Astrocyte (in vitro differentiated cells and primary cell): ENCODE measurements at places on chromosomes 7 and 10.

DNA sequence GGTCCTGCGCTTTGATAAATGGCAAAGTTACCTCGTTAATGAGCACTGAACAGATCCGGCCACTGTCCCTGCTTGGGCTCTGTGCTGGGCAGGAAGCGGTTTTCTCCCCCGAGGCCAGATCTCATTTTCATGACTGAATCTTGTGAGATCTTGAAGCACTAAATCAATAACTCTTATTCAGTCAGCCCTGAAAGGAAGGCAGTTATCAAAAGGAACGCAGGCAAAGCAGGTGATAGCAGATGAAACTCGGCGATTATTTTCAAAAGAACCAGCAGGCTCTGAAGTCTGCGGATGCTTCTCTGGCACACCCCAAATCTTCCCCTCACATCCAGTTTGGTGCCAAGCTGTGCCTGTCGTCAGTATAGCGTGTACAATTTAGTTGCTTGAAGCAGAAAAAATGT is 228.7 kb downstream of the BAMBI start:
- DNase-seq = no peak

DNA sequence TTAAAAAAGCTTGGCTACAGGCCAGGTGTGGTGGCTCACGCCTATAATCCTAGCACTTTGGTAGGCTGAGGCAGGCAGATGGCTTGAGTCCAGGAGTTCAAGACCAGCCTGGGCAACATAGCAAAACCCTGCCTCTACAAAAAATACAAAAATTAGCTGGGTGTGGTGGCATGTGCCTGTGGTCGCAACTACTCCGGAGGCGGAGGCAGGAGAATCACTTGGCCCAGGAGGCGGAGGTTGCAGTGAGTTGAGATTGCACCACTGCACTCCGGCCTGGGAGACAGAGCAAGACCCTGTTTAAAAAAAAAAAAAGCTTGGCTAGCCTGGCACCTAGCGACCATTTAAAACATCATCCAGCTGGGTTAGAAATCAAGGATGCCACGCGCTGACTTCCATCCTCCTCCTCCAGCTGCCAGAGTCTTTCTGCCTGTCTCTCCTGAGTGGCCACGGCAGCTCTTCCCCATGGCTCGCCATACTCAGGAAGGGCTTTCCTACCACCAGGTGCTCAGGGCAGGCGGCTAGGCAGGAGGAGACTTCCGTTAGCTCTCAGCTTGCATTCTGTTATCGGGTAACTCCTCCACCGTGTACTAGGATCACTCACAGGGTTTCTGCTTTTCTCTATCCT is 45.0 kb downstream of the DENND2A start:
- DNase-seq = no peak

DNA sequence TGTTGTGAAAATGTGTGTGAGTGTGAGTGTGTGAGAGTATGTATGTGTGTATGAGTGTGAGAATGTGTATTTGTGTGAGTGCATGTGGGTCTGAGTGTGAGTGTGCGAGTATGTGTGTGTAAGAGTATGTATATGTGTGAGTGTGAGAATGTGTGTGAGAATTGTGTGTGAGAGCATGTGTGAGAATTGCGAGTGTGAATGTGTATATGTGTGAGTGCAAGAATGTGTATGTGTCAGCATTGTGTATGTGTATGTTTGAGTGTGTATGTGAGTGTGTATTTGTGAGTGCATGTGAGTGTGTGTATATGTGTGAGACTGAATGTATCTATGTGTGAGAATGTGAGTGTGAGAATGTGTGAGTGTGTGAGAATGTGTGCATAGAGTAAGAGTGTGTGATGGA is 72.0 kb upstream of the PCBD1 start:
- DNase-seq = no peak

DNA sequence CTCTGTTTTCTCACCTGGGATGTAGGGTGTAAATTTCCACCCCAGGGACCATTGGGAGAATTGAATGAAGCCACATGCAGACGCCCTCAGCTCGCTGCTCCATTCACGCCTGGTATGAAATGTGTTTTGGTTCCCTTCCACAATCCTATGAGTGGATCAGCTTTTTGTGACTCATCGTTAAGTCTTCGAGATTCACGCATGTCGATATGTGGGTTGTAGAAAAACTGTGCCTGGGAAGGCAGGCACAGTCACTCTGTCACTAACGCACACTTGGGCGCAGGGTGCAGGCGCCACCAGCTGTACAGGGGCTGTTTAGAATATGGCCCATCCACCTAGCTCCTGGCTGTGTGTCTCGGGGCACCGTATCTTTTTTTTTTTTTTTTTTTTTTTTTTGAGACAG is 64.2 kb upstream of the SH2B2 start:
- peak; percentile 84 for DNase-seq

- peak; percentile 49 for DNase-seq
These were observed 729 bp downstream of the DNAJB6 start for GRCh38 chr7:157337316-157338149.

- no peak for DNase-seq
These were observed 701.3 kb upstream of the KCND2 start for GRCh38 chr7:119571666-119572065.

GRCh38 chr7:130356121-130356875 is 11.7 kb downstream of the CPA5 start:
- DNase-seq = peak; percentile 99

DNA sequence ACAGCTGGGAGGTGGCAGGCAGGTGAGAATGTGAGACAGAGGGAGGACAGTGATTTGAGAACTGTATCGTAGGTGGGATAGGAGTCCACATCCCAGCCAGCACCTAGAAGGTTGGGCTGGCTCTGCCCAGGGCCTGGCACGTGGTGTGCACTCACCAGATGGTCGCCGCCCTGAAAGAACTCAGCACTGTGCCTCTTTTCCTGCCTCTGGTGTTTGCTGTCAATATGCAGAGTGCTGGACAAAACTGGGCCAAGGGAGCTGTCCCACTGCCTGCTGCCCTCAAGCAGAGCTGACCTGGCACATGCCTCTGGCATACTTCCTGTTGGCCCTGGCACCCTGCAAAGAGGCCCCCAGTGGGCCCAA is 36.8 kb downstream of the CHST3 start:
- DNase-seq = no peak

DNA sequence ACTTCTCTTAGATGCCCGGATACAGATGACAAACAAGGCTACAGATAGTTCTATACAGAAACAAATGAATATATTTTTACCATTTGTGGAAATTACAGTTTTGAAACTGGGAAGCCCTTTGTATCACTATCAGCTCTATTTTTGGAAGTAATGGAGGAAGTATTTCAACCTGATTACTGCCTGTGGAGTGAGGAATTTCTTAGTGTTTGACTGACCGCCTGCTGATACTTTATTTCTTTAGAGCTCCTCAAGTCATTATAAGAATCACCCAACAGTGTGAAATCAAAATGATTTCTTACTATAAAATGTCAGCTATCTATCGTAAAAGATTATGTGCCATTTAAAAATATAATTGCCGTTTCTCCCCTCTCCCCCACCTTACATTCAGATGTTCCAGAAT is 290.9 kb downstream of the SDK1 start:
- DNase-seq = no peak

GRCh38 chr7:132575982-132576720 is at the start of gene PLXNA4:
TSS of gene PLXNA4 (minus strand) at chr7:132576470. CDS start at chr7:132508693, 67,777 bp downstream.
- peak; percentile 19 for DNase-seq

DNA sequence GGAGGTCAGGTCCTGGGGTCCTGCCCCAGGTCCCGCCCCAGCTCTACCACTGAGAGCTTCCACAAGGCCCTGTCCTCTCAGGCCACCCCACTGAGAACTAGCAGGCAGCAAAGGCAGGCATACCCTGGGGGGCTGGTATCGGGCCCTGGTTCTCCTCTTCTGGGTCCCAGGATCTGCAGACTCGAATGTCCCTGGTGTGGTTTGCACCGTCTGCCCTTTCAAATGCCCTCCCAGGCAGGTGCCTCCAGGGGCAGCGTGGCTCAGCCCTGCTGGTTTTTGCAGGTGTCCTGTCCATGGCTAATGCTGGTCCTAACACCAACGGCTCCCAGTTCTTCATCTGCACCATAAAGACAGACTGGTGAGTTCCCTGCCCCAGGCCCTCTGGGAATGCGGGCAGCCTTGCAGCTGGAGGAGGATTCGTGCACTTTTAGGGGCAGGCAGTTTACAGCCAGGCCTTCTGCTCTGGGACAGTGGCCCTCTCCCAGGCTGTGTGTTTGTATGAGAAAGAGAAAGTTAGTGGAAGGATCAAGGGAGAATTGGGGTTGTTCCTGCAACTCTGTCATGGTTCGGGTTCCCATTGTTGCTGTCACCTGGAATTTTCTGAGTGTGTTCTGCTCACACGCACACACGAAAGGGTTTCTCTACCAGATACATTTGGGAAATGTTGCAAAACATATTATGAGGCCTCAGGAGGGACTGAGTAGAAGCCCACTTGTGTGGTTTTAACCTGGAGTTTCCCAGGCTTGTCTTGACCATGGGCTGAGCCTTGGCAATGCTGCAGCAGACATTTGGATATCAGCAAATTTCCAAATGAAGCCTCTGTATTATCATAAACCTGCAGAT is 5.0 kb downstream of the PPIF start:
- DNase-seq = no peak

GRCh38 chr7:150420987-150421674 is 29.3 kb upstream of the GIMAP8 start:
- peak; percentile 40 for DNase-seq

- DNase-seq = no peak
These were observed 715.9 kb downstream of the AUTS2 start for GRCh38 chr7:70314221-70314620.

DNA sequence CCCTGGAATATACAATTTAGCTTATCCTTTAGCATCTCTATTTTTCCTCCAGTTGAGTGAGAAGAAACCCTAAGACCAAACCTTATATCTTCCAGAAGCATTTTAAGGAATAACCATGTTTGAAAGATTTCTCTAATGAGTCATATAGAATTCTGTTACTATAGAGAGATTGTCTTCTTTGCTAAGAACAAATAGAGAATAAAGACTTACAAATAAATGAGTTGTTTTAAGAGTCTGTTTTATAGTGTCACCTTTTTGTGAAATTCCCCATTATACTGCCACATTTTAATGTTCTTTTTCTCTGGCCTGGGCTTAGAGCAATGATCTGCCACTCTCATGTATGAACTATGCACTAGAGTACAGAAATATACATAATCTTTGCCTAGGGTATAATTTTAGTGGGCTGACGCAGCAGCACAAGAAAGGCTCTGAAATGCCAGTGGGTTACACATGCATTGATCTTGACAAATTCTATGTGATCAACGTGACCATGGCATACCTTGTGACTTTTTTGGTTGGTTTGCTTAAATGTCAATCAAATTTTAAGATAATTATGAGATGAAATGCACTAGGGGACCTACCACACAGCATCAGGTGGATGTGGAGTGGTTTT is 145.1 kb upstream of the MKLN1 start:
- DNase-seq = no peak

GRCh38 chr7:34747867-34748727 is 90.1 kb downstream of the NPSR1 start:
- peak; percentile 60 for DNase-seq

GRCh38 chr10:27611236-27611635 is 107.1 kb downstream of the RAB18 start:
- peak; percentile 7 for DNase-seq

DNA sequence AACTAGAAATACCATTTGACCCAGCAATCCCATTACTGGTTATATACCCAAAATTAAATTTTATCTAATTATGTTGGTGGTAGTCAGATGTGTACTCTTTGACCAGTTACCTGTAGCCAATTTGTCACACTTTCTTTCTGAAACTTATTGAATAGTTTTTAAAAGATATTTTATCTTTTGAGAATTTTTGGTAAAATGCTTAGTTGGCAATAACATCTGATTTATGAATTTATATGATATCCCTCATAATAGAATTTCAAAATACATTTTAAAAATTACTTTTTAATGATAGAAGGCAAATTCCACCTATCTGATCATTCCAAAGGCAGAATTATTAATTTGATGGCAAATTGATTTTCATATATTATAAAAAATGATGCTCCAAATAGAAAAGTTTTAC is 569.3 kb downstream of the ATRNL1 start:
- DNase-seq = no peak

- no peak for DNase-seq
These were observed 233.0 kb downstream of the WDR11 start for GRCh38 chr10:121084016-121084674.

GRCh38 chr10:129941199-129942018 is 22.7 kb downstream of the EBF3 start:
- no peak for DNase-seq

DNA sequence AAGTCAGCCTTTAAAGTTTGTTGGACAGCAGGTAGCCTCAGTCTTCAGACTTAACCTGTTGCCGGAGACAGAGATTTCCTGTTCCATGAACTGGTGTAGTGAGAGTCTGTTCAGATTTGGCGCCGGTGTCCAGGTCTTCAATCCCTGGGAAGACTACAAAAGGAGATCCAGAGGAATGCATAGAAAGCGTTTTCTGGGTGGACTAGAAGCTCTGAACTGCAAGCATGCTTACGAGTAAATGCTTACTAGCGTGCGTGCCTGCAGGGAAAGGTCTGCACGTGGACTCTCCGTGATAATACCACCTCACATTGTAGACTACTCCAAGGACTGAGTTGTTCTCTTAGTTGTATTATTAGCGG is 878 bp downstream of the GLRX3 start:
- DNase-seq = peak; percentile 40

DNA sequence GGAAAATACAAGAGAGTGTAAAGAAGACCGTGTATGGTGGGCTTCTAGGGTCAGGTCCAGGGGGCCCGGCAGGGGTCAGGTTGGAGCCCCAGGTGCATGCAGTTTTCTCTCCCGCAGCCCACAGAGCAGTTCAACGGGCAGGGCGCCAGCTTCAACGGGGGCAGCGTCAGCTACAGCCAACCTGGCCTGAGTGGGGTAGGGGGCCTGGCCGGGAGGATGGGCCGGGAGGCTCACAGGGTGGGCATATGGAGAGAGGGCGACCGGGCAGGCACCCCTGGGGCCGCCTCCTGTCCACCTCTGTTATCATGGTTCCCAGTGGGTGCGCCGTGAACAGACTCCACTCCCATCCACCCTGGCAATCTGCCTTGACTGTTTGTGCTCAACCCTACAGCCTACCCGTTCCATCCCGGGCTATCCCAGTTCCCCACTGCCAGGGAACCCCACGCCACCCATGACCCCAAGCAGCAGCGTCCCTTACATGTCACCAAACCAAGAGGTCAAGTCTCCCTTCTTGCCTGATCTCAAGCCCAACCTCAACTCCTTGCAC is 11.5 kb downstream of the ZMIZ2 start:
- no peak for DNase-seq

DNA sequence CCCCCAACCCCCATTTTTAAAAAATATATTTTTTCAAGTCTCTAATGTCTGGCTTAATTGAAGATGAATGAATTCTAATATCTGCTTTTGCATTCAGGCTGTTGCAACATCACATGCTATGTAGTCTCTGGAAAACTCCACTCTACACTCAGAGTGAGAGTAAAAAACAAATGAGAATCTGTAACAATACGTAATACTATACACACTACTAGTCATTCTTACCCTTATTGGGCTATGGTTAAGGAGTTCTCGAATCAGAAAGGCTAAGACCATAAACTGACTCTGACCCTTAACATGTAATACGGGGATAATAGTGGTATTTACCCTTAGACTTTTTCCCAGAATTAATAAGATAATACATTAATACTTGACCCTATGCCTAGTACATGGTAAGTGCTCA is 42.9 kb upstream of the TMEM168 start:
- DNase-seq = no peak

GRCh38 chr7:108623220-108623619 is 53.5 kb downstream of the DNAJB9 start:
- DNase-seq = no peak
